ENCODE measurements at places on chromosomes 5 and 9.

DNA sequence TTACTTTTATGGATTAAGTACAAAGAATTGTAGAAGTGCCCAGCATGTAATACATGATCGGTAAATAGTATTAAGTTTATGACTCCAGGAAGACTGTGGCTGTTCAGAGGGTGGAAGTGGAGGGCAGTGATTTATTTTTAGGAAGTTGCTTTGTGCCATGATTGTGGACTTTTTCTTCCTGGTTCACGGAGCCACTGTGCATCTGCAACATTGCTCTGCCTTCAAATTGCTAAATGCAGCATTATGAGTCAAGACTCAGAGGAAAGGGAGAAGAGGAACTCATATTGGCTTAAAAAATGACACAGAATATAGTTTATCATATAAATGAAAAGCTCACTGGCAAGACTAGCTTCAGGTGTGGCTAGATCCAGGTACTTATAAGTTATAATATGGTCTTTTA lies 301.5 kb downstream of the KCTD16 start:
- no peak for DNase-seq

GRCh38 chr5:32777733-32778132 lies 66.6 kb downstream of the NPR3 start:
- DNase-seq: no peak

DNA sequence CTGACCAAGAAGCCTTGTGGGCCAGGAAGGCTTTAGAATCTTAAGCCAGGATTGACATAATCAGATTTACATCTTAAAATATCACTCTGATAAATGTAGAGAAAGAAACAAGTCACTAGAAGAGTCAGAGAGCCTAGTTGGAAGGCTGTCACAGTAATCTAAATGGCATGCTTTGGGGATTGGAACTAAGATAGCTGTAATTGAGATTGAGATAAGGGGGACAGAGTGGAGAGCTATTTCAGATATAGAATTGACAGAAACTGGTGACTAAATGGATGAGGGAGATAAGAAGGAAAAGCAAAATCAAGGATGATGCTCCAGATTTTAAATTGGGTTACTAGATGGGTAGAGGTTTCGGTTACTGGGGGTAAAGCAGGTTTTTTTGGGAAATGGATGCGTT lies 100.5 kb downstream of the XRCC4 start:
- no peak for DNase-seq

GRCh38 chr5:11596657-11597071 lies 307.6 kb downstream of the CTNND2 start:
- no peak for DNase-seq

DNA sequence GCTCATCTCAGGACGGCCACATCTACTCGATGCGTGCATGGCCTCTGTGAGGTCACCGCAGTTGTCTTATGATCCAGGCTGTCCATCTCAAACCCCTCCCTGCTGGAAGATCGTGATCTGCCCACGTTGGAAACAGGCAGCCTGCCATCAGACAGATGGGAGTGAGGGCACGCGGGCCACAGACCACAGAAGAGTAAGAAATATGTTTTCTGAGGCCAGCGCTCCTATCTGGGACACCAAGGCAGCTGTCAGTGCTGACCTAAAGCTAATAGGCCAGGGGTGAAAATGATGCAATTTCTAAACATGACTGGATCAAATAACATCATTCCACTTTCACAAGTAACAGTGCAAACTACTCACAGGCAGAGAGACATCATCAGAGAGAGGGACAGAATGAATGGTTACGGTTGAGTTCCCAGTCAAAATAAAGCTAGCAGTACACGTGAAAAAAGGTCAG lies 57.1 kb upstream of the CER1 start:
- DNase-seq: no peak

DNA sequence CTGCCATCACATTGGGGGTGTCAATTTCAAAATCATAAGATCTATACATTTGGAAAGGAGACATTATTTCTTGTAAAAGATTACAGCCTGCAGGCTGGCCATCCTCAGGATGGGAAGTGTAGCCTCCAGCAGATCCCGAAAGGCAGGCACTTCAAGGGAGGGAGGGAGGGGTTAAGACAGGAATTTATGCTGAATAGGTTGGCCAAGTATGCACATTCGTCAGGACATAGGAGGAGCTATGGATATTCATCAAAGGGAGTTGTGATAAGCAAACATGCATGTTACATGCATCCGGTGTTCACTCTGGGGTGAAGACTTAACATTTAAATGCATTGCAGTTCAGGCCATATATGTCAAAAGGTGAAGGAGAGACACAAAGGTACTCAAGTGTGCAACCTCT lies 119.4 kb downstream of the CEP120 start:
- DNase-seq: no peak

GRCh38 chr9:29969856-29970647 lies 2396.8 kb upstream of the C9orf72 start:
- DNase-seq: no peak

DNA sequence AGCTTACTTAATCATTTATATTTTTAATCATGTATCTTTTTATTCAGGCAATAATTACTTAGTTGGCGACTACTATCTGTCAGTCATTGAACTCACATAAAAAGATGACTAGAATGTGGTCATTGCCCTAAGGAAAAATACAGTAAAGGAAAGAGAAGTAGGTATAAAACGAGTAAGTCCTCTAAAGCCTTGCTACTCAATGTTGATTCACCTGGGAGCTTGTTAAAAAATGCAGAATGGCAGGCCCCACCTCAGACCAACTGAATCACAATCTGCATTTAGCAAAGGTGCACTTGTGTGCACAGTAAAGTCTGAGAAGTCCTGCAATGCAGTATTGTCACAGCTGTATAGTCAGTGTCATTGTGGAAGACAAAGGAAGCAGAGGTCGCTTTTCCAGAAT lies 592.4 kb downstream of the CSNK1G3 start:
- DNase-seq: no peak

DNA sequence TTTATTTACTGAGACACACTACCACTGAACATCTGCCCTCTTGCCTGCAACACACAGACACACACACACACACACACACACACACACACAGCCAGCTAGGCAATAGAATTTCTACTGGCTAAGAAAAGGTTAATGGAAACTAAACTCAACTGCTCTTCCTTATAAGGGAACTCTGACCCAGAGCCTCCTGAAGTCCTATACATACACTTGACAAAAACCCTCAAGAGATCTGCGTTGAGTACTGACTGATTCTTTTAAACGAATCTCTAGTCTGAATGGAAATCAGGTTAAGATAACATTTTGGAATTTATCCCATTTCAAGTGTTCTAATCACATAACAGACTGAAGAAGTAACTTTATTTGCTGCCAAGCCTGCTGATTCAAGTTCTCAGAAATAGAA lies 25.9 kb upstream of the TRPM3 start:
- DNase-seq: no peak
